ENCODE measurements at places on chromosomes 4 and X.

- DNase-seq, result peak; percentile 41
Measured at GRCh38 chr4:76087007-76087769, 12.7 kb downstream of the ART3 start.

DNA sequence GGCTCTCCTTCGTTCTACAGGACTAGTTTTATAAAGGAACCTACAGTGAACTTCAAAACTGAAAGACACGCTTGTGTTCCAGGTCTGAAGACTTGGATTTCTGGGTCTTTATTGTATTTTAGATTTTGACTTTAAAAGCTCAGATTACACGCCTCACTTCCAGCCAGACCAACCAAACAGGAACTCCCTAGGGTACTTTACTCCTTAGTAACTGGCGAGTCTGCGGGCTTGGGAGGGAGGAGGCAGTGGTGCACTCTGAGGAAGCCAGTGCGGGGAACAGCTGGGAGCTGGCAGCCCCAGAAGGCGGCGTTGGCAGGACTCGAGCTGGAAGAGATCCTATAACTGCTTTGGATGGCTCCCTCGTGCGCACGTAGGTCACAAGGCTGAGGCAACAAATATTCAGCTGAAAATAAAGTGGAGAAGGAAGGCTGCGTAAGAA lies 391 bp upstream of the PHKA1 start:
- peak; percentile 61 for DNase-seq

GRCh38 chr4:78190068-78190467 lies 132.9 kb downstream of the FRAS1 start:
- DNase-seq, result no peak

GRCh38 chrX:131046596-131046995 lies 11.6 kb upstream of the ARHGAP36 start:
- DNase-seq, result no peak

- DNase-seq, result peak; percentile 38
Measured at GRCh38 chrX:93673869-93674271, at the start of gene FAM133A. FAM133A (plus strand) TSS chrX:93674206; CDS start chrX:93709420, 35,214 bp downstream.

GRCh38 chr4:183814461-183814860 lies 90.6 kb upstream of the STOX2 start:
- peak; percentile 4 for DNase-seq

GRCh38 chr4:173801361-173801760 lies 271.3 kb upstream of the HAND2 start:
- no peak for DNase-seq

- DNase-seq, result peak; percentile 78
Measured at GRCh38 chr4:77636902-77637301, 31.3 kb downstream of the CXCL13 start.

- DNase-seq, result no peak
Measured at GRCh38 chr4:144699565-144699964, 53.6 kb downstream of the HHIP start.

DNA sequence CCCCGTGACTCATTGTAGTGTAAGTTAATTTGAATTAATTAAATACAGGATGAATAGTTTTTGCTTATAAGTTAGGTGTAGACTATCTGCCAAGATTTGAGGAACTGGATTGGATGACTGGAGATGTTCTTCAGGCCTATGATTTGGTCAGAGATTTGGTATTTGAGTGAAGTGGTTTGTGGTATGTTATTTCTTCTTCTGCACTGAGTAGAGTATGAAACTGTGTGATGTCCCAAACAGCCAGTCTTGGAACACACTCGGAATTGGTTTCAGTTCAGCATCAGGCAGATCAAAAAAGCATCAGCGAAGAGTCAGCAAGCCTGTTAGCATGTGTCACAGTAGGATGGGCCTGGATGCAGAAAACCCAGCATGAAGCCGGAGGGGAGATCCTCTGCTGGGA lies 294.1 kb downstream of the ARHGAP10 start:
- DNase-seq, result no peak

GRCh38 chr4:43332052-43332425 lies 439.5 kb downstream of the GRXCR1 start:
- DNase-seq, result no peak

DNA sequence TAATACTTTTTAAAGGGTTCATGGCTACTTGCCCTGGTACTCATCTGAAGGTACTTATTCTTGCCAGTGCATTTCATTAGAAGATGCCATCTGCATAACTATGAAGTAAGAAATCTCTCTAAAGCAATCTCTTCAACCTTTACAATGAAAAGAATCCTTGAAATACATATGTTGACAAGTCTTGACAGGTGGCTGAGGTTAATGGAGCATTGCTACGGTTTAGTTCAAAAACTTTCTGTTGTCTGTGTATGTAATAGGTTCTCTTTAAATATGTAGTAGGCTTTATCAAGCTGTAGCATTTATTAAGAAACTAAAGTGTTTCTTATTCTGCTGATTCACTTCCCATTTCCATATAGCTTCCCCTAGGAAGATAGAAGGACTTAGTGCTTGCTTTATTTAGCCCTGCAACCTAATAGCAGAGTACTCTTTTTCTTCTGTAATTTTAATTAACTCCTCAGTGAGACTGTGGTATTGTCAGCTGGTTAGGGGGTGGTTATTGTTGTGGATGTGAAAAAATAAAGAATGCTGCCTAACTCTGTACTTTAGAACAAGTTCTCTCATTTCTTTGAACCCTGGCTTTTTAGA lies 39.3 kb downstream of the SLAIN2 start:
- DNase-seq, result no peak

GRCh38 chrX:10750581-10750980 lies 130.2 kb upstream of the MID1 start:
- no peak for DNase-seq

- DNase-seq, result no peak
Measured at GRCh38 chrX:38106991-38107655, 100.8 kb downstream of the SYTL5 start.

DNA sequence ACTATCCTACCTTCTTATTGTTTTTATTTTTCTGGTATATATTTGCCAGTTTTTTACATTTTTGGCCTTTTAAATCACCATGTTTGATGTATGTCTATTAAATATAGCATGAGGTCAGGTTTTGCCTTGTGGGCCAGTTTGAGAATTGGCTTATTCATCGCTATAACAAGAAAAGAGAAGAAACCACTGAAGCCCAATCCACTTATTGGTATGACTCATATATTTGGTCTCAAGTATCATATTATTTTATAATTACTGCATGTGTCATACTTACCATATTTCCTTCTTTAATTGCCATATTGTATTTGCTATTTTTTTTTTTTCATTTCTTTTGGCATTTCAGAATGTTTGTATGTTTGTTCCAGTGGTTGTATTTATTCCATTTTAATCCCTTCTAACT lies 99.3 kb downstream of the IRF2 start:
- DNase-seq, result peak; percentile 35

DNA sequence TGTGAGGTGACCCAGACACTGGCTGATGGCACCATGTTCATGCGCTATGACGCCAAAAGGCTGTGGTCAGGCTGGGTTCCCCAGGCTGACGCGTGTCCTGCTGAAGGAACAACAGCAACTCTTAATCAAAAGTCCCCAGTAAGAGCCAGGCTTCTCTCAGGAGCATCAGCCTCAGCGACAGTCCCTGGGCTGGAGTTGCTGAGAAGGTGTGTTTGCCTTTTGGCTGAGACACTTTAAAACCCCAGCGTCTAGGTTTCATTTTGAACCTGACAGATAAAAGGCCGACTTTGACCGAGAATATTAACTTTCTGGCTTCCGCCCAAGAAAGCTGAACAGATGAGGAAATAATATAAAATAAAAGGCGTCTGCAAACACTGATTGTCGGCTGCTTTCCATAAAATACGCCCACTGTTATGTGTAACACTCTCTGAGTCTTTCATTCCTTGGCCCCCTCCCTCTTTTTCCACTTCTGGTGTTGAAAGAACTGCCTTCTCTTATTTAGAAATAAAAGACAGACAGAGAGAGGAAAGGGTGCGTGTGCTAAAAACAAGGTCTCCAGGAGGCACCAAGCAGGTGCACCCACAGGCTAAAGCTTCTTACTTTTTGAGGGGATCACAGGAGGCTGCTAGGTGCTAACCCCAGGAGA lies 373.6 kb downstream of the MID1IP1 start:
- DNase-seq, result no peak

GRCh38 chrX:130887376-130887775 lies 15.6 kb downstream of the ENOX2 start:
- DNase-seq, result no peak

DNA sequence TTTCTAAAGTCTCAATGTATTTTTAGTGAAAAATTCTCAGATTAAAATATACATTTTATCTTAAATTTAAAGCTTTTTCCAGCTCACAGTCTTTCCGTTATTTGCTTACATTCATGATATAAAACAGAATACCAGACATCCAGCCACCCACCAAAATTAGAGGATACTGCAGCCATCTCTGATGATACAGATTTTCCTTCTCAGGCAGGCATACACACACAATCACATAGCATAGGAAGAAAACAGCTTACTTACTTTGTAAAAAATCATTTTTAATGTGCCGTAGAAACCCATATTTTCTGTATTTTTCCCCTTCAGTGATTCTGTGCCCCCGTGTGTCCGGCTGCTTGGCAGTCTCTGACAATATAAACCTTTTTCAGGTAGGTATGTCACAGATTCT lies 183.7 kb downstream of the FBXW7 start:
- DNase-seq, result no peak

GRCh38 chr4:105194328-105195231 lies 47.9 kb downstream of the TET2 start:
- no peak for DNase-seq

- peak; percentile 43 for DNase-seq
Measured at GRCh38 chr4:78298618-78299017, 241.5 kb downstream of the FRAS1 start.

GRCh38 chr4:74793757-74794381 lies 454 bp downstream of the BTC start:
- DNase-seq, result peak; percentile 48

DNA sequence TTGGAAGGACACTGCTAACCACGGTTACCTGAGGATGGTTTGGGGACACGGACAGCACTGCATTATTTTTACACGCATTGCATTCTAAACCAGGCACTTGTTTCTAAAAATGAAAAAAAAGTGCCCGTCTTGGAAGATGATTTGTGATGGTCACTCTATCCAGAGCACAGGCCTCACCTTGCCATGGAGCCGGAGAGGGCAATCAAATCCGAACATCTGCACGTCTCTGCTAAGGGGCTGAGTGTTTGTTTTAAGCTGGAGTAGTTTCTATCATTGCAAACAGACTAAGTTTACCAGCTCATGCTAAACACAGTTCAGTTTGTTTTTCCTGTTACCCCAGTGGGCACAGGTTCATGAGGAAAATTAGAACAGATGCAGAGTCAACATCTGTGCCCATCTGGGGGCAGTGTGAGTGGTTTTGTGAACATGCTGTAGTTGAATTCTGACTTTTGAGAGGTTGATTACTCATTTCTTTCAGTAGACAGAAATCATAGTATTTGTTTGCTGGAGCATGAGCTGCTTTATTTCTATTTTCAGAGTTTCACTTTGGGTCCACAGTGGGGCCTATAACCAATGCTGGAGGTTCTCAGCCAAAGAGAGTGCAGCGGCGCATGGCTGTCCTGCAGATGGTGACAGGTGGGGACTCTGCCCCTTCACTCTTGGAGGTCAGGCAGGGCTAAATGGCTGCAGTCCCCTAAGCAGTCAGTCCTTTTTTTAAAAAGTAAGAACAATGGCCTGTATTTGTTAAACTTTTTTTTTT lies 65.4 kb upstream of the ENPP6 start:
- no peak for DNase-seq

DNA sequence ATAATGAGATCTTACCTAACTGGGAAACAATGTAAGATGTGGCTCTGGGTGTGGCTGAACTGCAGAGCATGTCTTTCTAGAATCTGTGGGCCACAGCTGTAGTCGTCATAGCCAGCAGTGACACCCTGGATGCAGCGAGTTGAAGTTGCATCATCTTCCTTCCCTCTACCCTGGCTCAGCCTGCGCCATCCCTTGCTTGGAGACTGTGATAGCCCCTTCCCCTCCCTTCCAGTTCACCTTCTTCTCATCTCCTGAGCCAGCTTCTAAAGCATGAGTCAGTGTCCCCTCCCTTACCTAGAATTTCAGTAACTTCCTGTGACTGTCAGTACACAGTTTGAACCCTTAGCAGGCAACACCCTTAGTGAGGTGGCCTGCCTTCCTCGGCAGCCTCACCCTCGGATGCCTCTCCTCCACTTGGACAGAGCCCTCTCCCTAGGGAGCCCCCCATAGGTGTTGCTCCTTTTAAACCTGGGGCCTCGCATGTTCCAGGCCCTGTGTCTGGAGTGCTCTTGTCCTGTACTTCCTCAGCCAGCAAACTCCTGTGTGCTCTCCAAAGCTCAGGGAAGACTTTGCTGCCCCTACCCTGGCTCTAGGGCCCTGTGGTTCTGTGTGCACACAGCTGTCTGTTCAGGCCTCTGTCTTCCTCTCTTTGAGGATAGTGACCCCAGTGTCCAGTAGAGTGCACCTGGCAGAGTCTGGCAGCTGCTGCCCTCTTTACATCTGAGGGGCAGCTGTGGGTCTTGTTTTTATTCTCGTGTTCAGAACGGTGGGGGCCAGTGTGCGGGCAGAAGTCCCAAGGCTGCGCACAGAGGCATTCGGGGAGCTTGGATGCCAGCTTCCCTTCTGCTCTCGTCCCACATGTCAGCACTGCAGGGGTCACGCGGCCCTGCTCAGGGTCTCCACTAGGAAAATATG lies 43.7 kb upstream of the TADA2B start:
- no peak for DNase-seq
